K562 (cell line): ENCODE measurements at places on chromosomes 2 and 18. TPM values are rescaled to one million over a fixed set of nuclear protein-coding genes. Genes with fewer than 3 reads are reported as not detected.

Gene INHBB
- 0.11 TPM in 1 of 2 replicates, not detected in the other for total RNA-seq

Gene C2orf15
- total RNA-seq = 0.16 and 0.18 TPM in 2 replicates

Gene TMEM169
- 0.04 and 0.13 TPM in 2 replicates for total RNA-seq

Gene REG1B
- 2.0 and 2.3 TPM in 2 replicates for total RNA-seq

Gene SERPINB12
- not detected in 2 replicates for total RNA-seq

DNA sequence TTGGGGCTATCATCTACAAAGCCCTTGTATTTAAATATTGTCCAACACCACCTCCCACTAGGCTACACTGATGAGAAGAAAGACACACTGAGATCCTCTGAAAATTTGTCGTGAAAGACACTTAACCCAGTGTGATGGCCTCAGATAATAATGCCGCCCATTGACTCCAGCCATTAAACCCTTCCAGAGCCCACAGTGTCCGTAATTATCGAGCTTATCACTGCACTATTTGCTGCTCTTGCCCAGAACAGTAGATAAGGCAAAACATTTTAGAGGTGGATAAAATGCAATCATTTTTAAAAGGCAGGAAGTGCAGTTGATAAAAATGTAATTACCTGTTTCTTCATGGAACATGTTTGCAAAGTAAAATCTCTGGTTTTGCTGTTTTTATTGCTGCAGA lies 121.3 kb upstream of the DDX18 start:
- no peak for DNase-seq
- H3K27ac ChIP-seq = no peak overlapping the region
- H3K4me1 ChIP-seq = no peaks in the 10 kb centered on the region
- H3K36me3 ChIP-seq = no peaks in the 10 kb centered on the region
- H3K4me3 ChIP-seq = no peak overlapping the region

DNA sequence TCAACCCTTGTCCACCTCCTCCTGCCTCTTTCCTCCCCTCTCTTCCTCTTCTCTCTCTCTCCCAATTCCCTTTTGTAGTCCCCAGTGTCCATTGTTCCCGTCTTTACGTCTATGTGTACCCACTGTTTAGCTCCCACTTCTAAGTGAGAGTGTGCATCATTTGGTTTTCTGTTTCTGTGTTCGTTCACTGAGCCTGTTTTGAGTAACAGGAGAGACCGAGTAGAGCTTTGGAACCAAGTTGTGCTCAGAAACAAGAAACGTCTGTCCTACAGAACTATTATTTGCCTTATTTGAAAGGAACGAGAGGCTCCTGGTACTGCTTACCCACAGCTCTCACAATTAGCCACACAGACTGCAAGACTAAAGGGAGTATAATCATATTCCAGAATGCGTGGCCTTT lies 50.1 kb upstream of the MAPRE2 start:
- no peaks in the 10 kb centered on the region for H3K36me3 ChIP-seq
- H3K27me3 ChIP-seq = peaks cover 6% of the 10 kb centered on the region
- no peak overlapping the region for H3K4me3 ChIP-seq
- no peak for DNase-seq
- no peak overlapping the region for H3K27ac ChIP-seq

DNA sequence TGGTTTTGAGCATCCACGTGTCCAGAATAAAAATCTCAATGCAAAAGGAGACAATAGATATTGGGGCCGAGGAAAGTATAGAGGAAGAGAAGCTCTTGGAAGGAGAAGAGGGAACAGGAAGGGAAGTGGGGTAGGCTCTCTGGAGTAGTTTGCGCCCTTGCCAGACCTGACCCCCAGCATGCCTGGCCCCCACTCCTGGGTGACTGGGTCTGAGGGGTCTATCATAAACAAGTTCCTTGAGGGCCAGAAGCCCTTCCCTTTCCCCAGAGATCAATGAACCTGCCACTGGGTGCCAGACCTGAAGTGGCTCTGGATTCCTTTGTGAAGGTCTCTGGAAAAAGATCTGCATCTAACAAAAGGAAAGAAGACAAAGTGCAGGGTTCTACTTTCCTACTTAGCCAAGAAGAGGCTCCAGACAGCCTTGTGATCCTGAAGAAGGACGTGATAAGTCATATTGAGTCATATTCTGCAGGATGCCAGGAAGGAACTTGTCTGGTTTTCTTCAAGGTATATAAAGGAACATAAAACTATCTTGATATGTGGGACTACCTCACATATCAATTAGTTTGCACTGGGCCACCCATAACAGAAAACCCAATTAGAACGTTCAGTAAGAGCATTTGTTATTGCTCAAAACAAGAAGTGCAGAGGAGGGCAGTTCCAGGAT lies 18.7 kb upstream of the ATOH8 start:
- no peak for DNase-seq
- H3K36me3 ChIP-seq = no peaks in the 10 kb centered on the region
- no peak overlapping the region for H3K4me3 ChIP-seq

DNA sequence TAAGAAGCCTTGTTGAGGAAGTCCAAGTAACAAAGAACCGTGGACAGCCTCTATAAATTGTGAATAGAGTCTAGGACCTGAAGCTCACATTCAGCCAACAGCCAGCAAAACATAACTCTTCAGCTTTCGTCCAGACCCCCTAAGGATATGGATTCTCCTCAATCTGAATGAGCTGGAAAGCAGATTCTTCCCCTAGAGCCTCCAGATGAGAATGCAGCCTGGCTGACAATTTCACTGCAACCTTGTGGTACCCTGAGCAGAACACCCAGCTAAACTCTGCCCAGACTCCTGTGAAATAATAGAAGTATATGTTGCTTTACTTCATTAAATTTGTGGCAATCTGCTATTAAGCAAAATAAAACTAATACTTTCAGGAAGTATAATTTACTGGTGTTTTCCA lies 483.5 kb upstream of the SLC8A1 start:
- no peak overlapping the region for H3K4me3 ChIP-seq
- no peak overlapping the region for H3K27ac ChIP-seq
- H3K4me1 ChIP-seq = no peaks in the 10 kb centered on the region

DNA sequence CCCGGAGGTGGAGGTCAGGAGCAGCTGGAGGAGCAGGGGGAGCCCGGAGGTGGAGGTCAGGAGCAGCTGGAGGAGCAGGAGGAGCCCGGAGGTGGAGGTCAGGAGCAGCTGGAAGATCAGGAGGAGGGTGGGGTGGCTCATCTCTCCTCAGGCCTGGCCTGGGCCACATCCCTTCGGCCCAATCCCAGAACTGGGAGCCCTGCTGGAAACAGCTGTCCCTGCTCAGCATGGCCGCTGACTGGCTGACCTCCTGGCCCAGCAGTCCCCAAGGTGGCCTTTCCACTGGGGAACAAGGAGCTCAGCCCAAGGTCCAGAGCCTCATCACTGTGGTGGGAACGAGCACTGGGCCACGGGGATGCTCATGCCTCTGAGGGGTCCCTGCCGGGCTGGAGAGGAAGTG lies 66.6 kb upstream of the LAPTM4A start:
- H3K4me1 ChIP-seq = no peaks in the 10 kb centered on the region; the same call in none of the 3 replicates
- peaks cover 9% of the 10 kb centered on the region; the same call in 2 of the 3 replicates for H3K27me3 ChIP-seq
- DNase-seq = no peak
- H3K4me3 ChIP-seq = no peak overlapping the region
- H3K27ac ChIP-seq = no peak overlapping the region
- H3K36me3 ChIP-seq = no peaks in the 10 kb centered on the region

- no peaks in the 10 kb centered on the region for H3K27me3 ChIP-seq
- H3K4me3 ChIP-seq = no peak overlapping the region
- H3K4me1 ChIP-seq = no peaks in the 10 kb centered on the region
- no peaks in the 10 kb centered on the region for H3K36me3 ChIP-seq
These were observed 15.1 kb downstream of the COBLL1 start for GRCh38 chr2:164826293-164827243.

GRCh38 chr2:191202209-191202721 lies 42.9 kb upstream of the MYO1B start:
- no peak overlapping the region for H3K4me3 ChIP-seq
- no peaks in the 10 kb centered on the region for H3K4me1 ChIP-seq
- no peak for DNase-seq
- H3K36me3 ChIP-seq = no peaks in the 10 kb centered on the region
- no peaks in the 10 kb centered on the region for H3K27me3 ChIP-seq

- H3K27ac ChIP-seq = no peak overlapping the region
- H3K27me3 ChIP-seq = no peaks in the 10 kb centered on the region
- DNase-seq = no peak
- no peak overlapping the region for H3K4me3 ChIP-seq
These were observed 241.2 kb downstream of the ANAPC1 start for GRCh38 chr2:111642586-111643327.

DNA sequence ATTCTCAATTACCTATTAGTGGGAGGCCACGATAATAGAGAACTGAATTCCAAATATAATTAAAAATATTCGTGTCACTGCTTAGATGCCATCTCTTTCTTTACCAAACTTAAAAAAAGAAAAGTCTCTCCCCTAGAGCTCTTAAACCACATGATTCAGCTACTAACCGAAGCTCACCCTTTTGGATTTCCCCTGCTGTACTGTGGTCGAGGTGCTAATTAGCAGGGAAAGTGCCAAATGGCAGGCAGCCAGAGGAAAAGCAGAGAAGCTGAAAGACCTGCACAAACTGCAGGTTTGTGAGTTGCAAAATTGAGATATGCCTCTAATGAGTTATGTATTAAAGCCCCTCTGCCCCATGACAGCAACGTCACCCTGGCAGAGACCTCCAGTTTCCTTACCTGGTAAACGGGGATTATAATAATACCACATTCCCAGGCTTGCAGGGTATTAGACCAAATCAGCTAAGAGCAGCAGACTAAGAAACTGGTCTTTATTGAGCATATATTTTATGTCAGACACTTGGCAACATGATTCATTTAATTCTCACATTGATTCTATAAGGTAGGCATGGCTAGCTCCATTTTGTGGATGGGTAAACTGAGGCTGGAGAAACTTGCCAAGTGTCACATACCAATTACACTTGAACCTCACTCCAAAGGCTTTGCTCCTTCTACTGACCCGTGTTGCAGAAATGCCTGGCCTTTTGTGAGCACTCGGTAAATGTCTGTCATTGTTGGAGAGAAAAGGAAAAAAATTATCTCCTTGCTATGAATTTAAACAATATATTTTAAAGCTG lies 259.7 kb downstream of the LPIN1 start:
- no peak overlapping the region; the same call in 2 of the 3 replicates for H3K27ac ChIP-seq
- DNase-seq = no peak
- H3K36me3 ChIP-seq = no peaks in the 10 kb centered on the region
- no peak overlapping the region for H3K4me3 ChIP-seq
- no peaks in the 10 kb centered on the region for H3K27me3 ChIP-seq
- no peaks in the 10 kb centered on the region; the same call in 2 of the 3 replicates for H3K4me1 ChIP-seq

- no peak overlapping the region for H3K27ac ChIP-seq
- DNase-seq = no peak
- no peaks in the 10 kb centered on the region for H3K4me1 ChIP-seq
- H3K36me3 ChIP-seq = no peaks in the 10 kb centered on the region
These were observed 39.4 kb downstream of the ACOXL start for GRCh38 chr2:110771547-110772382.

GRCh38 chr2:86413296-86414094 lies 27.7 kb upstream of the KDM3A start:
- no peak overlapping the region for H3K27ac ChIP-seq
- no peak for DNase-seq
- no peak overlapping the region for H3K4me3 ChIP-seq

DNA sequence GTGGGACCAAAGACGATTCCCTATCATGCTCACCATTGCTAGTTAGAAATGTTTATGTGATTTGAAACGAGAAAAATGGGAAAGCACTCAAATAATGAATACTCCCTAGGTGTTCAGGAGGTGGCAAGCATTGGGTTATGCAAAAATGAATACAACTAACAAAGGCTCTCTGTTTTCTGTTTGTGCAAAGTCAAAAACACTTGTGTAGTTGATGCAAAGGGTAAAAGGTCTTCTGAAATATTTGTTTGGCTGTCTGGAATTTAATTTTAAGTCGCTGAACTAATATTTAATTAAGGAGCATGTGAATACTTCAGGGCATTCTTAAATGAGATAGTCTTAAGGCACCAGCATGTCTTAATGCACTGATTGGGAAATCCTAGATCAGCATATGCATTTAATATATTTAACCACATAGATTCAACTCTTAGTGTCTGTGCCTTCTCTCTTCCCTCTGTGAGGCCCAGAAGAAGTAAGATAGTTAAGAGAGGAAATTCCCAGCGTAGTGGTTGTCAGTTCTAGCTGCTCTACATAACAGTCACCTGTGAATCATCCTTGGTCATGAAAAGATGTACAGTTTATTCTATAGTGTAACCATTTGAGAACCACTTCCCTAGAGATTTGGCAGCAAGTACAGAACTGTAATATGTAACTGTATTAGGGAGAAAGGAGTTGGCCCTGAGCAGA lies 111.9 kb downstream of the EPC2 start:
- DNase-seq = no peak
- no peak overlapping the region for H3K27ac ChIP-seq
- peaks cover 11% of the 10 kb centered on the region; the same call in 1 of the 3 replicates for H3K36me3 ChIP-seq
- no peaks in the 10 kb centered on the region for H3K4me1 ChIP-seq

DNA sequence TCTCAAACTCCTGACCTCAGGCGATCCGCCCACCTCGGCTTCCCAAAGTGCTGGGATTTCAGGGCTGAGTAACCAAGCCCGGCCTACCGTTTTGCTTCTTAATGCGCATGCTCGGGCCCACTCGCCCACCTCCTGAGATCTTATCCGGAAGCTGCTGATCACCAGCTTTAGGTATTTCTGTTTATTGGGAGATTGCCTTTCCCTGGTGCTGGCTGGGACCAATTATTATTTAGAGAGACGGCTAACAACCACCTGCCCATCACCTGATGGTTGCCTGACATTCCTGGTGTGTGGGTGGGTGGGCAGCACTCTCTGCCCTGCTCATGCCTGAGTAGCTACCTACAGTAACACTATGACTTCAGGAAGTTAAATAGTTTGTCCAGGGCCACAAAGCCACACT lies 56.3 kb upstream of the ZNF532 start:
- no peaks in the 10 kb centered on the region for H3K4me1 ChIP-seq
- H3K36me3 ChIP-seq = no peaks in the 10 kb centered on the region
- H3K27me3 ChIP-seq = no peaks in the 10 kb centered on the region
- H3K27ac ChIP-seq = no peak overlapping the region

GRCh38 chr2:239696559-239697207 lies 295.9 kb upstream of the HDAC4 start:
- H3K27ac ChIP-seq = no peak overlapping the region
- no peaks in the 10 kb centered on the region for H3K4me1 ChIP-seq
- no peak for DNase-seq
- no peak overlapping the region for H3K4me3 ChIP-seq
- peaks cover 24% of the 10 kb centered on the region for H3K27me3 ChIP-seq

GRCh38 chr2:34307636-34308035 lies 708.5 kb upstream of the FAM98A start:
- H3K4me1 ChIP-seq = no peaks in the 10 kb centered on the region
- no peak overlapping the region for H3K27ac ChIP-seq
- no peaks in the 10 kb centered on the region for H3K27me3 ChIP-seq
- no peaks in the 10 kb centered on the region for H3K36me3 ChIP-seq
- no peak overlapping the region for H3K4me3 ChIP-seq

DNA sequence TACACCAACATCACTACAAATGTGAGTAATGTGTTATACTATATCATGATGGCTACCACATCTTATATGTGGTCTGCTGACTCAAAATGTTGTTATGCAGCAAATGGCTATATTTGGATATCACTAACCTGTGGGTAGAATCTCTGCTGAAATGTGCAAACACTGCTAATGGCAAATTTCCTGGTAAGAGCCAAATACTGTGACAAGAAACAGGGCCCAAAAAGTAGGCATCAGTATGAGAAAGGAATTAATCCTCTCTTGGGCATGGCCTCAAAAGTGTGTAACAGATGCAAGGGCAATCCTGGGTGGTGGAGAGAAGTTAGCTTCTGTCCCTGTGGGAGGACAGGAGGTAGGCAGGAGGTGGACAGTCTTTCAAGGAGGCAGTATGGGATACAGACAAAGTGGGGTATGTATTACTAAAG lies 13.3 kb downstream of the ATF2 start:
- no peaks in the 10 kb centered on the region for H3K27me3 ChIP-seq
- DNase-seq = no peak
- no peak overlapping the region for H3K4me3 ChIP-seq
- no peak overlapping the region for H3K27ac ChIP-seq

GRCh38 chr2:119204525-119204924 lies 19.1 kb upstream of the STEAP3 start:
- no peaks in the 10 kb centered on the region for H3K36me3 ChIP-seq
- no peak overlapping the region for H3K27ac ChIP-seq
- H3K4me1 ChIP-seq = no peaks in the 10 kb centered on the region
- peaks cover 34% of the 10 kb centered on the region for H3K27me3 ChIP-seq
- DNase-seq = no peak
- no peak overlapping the region for H3K4me3 ChIP-seq
